ENCODE measurements at places on chromosomes 5 and 9.

- DNase-seq, result peak; percentile 14
Measured at GRCh38 chr9:72751541-72751940, 201.3 kb downstream of the ALDH1A1 start.

DNA sequence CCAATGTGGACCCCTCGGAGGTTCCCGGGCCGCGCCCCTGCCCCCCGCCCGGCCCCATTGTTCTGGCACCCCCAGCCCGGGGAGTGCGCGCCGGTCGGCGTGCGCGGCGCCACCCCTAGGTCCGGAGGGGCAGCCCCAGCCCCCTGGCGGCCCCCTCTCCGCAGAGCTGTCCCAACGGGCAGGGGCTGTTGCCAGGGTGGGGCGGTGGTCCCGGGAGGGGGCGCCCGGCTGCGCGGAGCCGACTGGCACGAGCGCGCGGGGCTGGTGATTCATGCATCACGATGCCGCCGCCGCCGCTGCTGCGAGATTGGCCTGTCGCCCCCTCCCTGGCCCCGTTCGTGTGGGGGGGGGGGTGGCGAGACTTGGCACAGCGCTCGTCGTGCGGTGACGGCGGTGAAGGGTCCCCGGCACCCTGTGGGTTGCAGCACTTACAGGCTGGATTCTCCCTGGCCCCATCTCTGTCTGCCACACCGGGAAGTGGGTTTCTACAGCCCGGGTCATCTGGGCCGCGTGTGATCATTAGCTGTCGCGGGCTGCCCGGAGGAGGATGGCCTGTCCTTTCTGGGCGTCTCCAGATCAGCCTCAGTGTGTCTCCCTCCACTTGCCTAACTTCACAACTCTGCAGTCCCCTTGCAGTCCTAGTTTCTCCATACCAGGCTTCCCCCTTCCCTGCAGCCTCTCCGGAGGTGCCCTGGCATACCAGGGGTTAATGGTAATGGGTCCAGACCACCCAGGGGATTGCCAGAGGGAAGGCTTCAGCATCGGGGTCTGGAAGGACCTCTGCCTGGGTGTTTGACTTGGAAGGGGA is 858 bp downstream of the NCS1 start:
- DNase-seq, result peak; percentile 54

DNA sequence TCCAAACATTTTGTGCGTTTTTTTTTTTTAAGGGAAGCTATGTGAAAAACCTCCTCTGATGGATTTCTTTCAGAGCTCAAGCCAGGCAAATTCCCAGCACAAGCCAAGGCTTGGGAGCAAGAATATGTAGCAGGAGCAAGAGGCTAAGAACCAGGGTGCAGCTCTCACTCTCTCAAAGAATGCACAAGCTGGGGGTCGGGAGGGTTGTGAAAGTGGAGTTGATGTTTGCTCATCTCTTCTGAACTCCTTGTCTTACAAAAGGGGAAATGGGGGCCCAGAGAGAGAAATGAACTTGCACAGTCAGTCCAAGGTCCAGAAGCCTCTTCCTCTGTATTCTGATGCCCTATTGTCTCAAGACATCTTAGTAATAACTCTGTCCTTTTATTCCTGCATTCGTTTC is 7.7 kb upstream of the TRAF1 start:
- DNase-seq, result peak; percentile 24

DNA sequence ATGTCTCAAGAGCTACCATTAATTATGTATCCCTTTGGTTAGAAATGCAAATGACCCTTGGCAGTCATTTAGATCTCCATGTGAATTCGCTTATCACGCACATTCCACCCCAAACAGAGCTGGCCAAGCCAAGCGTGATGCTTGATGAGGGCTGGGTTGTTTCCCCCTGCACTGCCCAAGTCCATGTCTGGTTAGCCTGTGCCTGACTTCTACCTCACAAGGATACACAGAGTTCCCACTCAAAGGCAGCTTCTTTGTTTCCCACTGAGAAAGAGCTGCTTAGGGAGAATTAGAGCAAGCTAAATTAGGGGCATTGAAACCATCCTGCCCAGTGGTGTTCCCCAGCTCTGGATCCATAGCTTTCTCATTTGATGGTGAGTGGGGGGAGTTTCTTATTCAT is 87.2 kb downstream of the FSTL4 start:
- DNase-seq, result no peak

- DNase-seq, result no peak
Measured at GRCh38 chr5:149747141-149747832, 17.2 kb downstream of the PPARGC1B start.

DNA sequence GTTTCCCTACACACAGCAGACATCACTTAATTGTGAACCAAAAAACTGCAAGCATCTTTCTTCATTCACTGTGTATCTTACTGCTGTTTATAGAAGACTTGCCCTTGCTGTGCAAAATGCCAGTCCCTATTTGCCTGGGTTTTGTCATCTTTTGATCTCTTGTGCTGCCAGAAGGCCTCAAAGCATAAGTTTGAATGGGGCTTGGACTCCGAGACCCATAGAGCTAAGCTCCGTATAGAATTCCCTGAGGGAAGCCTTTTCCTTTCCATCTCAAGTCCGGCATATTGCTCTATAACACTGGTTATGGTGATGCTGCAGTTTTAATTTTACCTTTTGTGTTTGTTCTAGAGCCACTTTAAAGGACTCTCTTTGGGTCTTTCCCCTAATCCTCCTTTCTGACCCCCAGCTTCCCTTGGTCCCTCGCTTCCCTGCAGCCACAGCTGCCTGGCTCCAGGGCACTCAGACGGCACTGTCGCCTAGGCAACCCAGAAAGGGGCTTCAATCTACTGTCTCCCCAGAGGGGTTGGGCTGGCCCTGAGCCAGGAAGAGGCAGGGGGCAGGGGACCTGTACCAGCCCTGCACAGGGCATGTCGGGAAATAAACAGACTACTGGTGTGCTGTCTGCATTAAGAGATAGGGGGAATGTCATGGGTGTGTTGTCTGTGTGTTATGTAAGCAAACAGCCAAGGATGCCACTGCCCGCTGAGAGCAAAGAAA is 73.4 kb upstream of the MELK start:
- no peak for DNase-seq

GRCh38 chr9:75376680-75377254 is 288.5 kb downstream of the OSTF1 start:
- DNase-seq, result no peak

DNA sequence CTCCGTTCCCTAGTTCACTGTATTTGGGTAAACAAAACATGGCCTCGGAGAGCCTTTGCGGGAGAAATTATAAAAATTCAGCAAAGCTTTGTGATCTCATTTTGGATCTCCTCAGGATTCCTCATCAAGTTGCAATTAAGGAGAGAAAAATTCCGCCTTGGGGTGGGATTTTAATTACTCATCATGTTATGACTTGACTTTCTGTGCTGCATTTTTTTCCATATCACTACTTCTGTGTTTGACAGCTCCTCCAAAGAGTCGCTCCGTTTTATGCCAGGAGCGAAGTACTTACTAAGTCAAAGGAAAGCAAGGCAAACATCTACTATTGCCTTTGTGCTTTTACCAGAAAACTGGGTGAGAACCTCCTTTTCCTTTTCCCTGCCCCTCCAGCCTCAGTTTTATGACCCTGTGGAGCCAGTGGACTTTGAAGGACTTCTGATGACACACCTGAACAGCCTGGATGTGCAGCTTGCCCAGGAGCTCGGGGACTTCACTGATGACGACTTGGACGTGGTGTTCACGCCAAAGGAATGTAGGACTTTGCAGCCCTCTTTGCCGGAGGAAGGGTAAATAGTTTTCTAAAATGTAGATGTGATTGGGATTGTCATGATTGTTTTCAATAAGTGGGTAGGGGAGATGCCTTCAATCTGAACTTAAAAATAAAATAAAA is 71.5 kb downstream of the DOCK8 start:
- no peak for DNase-seq

- DNase-seq, result no peak
Measured at GRCh38 chr5:57456531-57457135, 26.0 kb downstream of the ACTBL2 start.

DNA sequence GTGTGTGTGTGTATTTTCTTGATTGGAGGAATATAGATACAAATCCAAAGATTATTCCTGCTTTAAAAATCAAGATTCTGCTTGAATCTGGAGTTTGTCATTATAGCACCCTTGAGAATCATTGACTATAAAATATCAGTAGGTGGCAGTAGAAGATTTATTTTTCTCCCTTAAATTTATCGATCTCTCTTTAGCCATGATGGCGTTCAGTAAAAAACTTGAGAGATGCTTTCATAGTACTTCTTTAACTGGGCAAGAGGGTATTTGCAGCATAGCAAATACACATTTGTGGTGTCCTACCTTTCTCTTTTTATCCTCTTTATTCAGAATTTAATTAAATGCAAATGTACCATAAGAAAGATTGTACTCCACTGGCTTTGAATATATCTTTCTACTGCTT is 307.7 kb downstream of the ADGRV1 start:
- DNase-seq, result peak; percentile 22

DNA sequence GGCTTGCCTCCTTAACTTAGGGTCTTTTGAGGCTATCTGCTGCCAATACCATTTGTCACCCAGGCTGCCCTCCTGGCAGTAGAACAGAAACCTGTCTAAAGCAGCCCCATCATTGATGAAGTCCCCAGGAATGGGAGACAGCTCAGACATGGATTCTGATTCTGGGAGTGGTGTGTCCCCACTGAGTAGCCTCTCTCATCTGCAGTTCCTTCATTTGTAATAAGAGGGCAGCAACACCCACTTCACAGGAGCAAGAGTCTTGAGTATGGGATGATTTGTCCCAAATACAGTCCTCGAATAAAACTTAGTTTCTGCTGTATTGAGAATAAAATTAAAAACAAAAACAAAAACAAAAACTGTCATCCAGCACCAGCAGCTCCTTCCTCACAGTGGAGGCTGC is 167.6 kb downstream of the ASTN2 start:
- peak; percentile 7 for DNase-seq

- no peak for DNase-seq
Measured at GRCh38 chr5:143019614-143020515, 249.7 kb downstream of the ARHGAP26 start.

- DNase-seq, result no peak
Measured at GRCh38 chr9:121518634-121519033, 19.0 kb upstream of the GGTA1 start.

DNA sequence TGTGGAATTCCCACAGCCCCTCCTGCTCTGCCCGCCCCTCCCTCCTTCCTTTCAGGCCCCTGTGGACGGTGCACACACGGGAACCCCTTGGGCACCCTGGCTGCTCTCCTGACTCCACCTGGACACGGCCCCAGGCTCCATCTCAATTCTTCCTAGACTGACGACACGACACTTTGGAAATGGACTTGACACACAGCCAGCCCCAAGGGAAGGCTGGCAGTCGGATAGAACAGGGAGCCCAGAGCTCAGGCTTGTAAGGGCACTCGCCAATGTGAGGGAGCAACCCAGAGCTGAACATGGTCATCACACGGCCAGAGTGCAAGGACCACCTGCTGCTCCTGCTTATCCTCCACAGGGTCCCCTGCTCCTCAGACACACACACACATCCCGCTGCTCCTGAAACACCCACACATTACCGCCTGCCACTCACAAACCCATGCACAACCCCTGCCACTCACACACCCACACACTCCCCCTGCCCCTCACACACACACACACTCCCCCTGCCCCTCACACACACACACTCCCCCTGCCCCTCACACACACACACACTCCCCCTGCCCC is 8.9 kb downstream of the SLC9A3 start:
- DNase-seq, result no peak

DNA sequence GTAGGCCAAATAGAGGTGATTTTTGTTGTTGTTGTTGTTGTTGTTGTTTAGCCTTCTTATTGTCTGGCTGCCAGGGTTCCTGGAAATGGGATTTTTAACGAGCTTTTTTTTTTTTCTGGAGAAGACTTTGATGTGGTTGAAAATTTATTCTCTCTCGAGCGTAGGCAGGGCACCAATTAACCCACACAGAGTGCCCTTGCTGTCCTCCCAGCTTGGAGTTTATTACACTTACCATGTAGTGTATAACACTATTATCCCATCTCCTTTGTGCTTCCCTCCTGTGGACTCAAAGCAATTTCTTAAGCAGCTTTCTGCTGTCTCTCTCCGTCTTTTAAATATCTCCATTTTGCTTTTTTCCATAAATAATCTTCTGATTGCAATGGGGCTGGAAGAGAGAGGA is 57.4 kb downstream of the OR2K2 start:
- no peak for DNase-seq

DNA sequence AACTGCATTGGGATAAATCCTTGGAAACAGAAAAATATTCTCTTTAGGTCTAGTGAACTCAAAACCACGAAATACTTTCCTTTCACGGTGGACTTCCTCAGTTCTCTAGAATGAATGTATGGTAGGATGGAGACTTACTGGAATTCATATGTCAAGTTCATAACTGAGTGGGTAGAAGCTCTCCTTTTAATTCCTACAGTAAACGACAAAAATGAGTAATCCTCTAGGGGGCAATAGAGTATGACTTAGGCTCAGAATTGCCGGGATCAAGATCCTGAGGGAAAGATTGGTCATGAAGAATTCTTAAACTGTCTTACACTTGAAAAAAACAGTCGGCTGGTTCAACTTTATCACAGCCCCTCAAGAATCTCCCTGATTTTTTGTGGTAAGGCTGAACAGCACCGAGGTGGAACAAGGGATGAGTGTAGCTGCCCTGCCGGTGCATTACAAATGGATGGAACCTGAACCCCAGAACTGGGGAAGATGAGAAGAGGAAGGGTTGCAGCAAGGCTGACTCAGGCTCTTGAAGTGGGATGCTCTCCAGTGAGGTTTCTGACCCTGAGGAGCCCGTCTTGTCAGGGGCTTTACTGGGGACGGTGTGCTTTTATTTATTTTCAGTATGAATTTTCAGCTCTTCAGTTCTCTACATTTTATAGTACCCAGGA is 14.0 kb upstream of the LOX start:
- peak; percentile 80 for DNase-seq

DNA sequence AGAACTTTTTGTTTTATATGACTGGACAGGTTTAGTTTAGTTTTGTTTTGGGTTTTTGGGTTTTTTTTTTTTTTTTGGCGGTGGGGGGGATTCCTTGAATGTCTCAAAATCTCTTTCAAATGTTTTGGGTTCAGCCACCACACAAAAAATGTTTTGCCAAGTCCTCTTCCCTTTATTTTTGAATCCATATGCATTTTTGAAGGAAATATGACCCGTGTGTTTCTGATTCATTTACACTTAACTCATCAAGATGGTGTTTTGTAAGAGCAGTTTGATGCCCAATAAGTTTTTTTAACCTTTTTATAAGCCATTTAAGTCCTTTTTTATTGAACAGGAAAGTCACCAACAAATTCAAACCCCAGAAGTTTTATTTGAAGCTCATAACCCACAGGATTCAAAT is 209.8 kb downstream of the CWC27 start:
- DNase-seq, result peak; percentile 3

- no peak for DNase-seq
Measured at GRCh38 chr5:122485226-122485625, 173.2 kb downstream of the SNCAIP start.

DNA sequence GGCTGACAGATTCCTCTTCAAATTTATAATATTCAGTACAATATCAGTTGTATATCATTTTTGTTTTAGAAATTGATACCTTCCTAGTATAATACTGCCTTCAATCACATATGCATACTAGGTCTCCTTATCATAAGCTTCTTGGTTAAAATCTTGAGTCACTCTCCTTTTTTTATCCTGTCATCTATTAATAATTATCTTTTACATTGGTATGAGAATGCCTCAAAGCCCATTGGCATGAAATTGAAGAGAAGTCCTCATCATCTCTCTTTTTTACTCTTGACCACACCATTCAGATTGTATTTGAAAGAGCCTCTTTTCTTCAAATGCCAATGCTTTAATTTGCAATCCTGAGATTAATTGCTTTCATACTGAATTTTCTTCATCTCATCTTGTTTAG is 810.3 kb downstream of the BRINP1 start:
- no peak for DNase-seq

- no peak for DNase-seq
Measured at GRCh38 chr5:1746371-1747078, 53.1 kb downstream of the MRPL36 start.

- DNase-seq, result no peak
Measured at GRCh38 chr5:141875795-141876627, 2.2 kb downstream of the PCDH1 start.
